ENCODE measurements at places on chromosomes 16 and 17.

GRCh38 chr16:6864671-6865070, 468.0 kb upstream of the RBFOX1 start:
- no peak overlapping the region for H3K27ac ChIP-seq
- no peaks in the 10 kb centered on the region for H3K36me3 ChIP-seq
- DNase-seq, result no peak
- H3K4me1 ChIP-seq, result no peaks in the 10 kb centered on the region
- H3K4me3 ChIP-seq, result no peak overlapping the region

- H3K36me3 ChIP-seq, result no peaks in the 10 kb centered on the region
- H3K4me1 ChIP-seq, result no peaks in the 10 kb centered on the region
Measured at GRCh38 chr16:88296437-88297177, 86.2 kb upstream of the ZNF469 start.

DNA sequence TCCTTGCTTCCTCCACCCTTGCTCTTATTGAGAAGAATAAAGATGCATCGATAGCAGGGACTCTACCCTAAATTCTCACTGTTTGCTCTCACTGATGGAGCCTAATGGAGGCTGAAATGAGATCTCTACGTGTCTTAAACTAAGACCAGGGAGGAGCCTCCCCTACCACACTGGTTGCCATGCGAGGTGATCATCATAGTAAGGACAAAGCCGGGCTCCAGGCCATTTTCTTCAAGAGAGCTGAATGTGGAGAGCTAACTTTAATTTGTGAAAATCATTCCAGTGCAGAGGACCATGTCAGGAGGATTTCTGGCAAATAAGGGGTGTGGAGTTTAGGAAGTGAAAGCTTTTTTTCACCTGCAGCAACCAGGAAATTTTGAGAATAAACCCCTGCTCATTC, 5.6 kb downstream of the CDH11 start:
- no peak for DNase-seq
- H3K27ac ChIP-seq, result no peak overlapping the region
- H3K4me1 ChIP-seq, result no peaks in the 10 kb centered on the region

DNA sequence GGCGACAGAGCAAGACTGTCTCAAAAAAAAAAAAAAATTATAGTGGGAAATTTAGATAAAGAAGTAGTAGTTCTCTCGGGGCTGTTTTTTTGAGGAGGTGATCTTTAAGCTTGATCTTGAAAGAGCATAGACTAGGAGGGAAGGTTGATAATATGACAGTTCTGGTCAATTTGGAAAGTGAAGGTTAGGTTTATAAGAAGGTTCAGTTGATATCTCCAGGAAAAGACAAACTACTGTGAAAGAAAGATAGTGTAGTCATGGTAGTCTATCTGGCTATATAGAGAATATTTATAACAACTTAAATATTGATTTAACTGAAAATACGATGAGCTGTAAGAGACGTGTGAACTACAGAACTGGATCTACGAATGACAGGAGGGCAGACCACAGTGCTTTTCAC, 3.1 kb downstream of the ATF7IP2 start:
- no peak overlapping the region for H3K27ac ChIP-seq
- no peaks in the 10 kb centered on the region for H3K36me3 ChIP-seq
- H3K4me3 ChIP-seq, result no peak overlapping the region
- DNase-seq, result no peak

DNA sequence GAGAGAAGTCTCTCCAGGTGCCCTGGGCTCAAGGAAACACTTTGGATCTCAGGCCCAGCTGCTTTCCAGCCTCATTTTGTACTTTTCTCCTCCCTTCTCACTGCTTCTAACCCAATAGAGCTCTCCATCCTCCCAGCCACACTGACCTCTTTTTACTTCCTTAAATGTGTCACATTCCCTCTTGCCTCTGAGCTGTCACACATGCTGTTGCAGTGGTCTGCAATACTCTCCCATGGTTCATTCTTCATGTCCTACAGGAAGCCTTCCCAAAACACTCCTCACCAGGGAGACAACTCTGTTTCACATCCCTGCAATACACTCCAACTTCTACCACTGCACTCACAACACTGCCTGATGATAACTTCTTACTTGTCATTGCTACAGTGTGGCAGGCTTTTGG, 242.1 kb upstream of the DYNLRB2 start:
- no peak overlapping the region for H3K4me3 ChIP-seq
- no peak overlapping the region for H3K27ac ChIP-seq
- no peaks in the 10 kb centered on the region for H3K4me1 ChIP-seq
- H3K36me3 ChIP-seq, result no peaks in the 10 kb centered on the region
- H3K27me3 ChIP-seq, result no peaks in the 10 kb centered on the region

DNA sequence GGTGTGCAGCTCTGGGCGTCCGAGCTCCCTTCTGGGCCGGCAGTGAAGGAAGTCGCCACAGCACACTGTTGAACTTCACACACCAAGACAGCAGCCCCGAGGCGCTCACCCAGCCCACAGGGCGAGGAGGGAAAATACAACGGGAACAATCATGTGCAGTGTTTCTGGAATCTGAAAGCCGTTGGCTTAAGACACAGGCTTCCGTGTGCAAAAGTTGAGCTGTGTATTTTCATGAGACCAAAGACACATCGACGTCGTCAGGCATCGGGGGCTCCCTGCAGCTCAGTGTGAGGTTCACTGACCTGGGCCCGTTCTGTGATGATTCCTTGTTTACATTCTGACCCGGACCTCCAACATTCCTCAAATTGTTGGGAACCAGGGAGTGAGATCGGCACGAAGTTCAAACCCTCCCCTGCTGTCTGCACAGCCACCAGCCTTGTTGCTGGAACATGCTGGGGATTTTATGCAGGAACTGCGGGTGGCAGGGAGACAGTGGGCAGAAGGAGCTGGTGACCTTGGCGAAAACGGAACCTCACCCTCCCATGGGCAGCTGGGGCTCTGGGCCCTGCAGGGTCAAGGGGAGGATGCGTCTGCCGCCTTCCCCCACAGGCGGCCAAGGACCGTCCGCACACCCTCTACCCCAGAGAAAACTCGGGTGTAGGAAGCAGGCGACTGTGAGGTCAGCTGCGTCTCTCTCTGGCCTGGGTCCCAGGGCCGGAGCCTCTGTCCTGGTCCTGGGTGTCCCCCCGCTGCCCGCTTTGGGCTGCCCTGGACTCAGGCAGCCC, 72.2 kb downstream of the METRNL start:
- H3K4me1 ChIP-seq, result no peaks in the 10 kb centered on the region
- no peak overlapping the region for H3K27ac ChIP-seq
- no peaks in the 10 kb centered on the region for H3K27me3 ChIP-seq
- no peak overlapping the region for H3K4me3 ChIP-seq
- no peaks in the 10 kb centered on the region for H3K36me3 ChIP-seq
- no peak for DNase-seq

DNA sequence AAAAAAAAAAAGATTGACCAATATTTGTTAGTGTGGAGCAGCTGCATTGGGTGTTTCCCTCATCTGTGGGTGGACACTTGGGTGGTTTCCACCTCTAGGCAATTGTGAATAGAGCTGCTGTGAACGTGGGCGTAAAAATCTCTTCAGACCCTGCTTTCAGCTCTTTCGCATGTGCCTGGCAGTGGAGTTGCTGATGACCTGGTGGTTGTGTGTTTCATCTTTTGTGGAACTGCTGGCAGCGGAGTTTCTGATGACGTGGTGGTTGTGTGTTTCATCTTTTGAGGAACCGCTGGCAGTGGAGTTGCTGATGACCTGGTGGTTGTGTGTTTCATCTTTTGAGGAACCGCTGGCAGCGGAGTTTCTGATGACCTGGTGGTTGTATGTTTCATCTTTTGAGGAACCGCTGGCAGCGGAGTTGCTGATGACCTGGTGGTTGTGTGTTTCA, 21.4 kb downstream of the ZC3H18 start:
- peaks cover 39% of the 10 kb centered on the region for H3K36me3 ChIP-seq
- H3K27me3 ChIP-seq, result no peaks in the 10 kb centered on the region
- H3K4me1 ChIP-seq, result peaks cover 42% of the 10 kb centered on the region
- no peak for DNase-seq

- H3K4me3 ChIP-seq, result no peak overlapping the region
- H3K36me3 ChIP-seq, result no peaks in the 10 kb centered on the region
- H3K27ac ChIP-seq, result no peak overlapping the region
- H3K27me3 ChIP-seq, result no peaks in the 10 kb centered on the region
- no peaks in the 10 kb centered on the region for H3K4me1 ChIP-seq
Measured at GRCh38 chr16:5386989-5387388, 289.4 kb upstream of the EEF2KMT start.

GRCh38 chr17:55751720-55752250, 934 bp downstream of the PCTP start:
- DNase-seq, result no peak
- H3K27ac ChIP-seq, result peak overlapping the region; percentile 39
- H3K36me3 ChIP-seq, result no peaks in the 10 kb centered on the region
- peaks cover 13% of the 10 kb centered on the region for H3K4me1 ChIP-seq
- peaks cover 4% of the 10 kb centered on the region for H3K27me3 ChIP-seq

DNA sequence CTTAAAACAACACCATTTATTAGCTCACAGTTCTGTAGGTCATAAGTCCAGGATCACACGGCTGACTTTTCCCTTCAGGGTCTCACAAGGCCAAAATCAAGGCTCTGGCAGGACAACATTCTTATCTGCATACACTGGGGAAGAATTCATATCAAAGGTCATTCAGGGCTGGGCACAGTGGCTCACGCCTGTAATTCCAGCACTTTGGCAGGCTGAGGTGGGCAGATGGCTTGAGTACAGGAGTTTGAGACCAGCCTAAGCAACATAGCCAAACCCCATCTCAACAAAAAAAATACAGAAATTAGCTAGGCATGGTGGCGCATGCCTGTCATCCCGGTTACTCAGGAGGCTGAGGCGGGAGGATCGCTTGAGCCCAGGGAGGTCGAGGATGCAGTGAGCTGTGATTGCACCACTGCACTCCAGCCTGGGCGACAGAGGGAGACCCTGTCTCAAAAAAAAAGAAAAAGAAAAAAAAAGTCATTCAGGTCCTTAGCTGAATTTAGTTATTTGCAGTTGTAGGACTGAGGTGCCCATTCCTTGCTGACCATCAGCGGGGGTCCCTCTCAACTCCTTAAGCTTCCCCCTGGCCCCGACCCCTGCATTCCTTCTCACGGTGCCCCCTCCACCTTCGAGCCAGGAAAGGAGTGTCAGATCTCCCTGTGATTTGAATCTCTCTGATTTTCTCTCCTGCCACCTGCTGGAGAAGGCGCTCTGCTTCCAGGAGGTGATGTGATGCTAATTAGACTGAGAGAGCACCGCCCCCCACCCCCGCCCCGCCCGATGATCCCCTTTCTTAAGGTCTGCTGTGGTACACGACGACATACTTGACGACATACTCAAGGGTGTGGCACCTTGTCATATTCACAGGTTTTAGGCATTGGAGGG, 91.8 kb upstream of the CLEC18A start:
- no peaks in the 10 kb centered on the region for H3K27me3 ChIP-seq
- peaks cover 9% of the 10 kb centered on the region for H3K36me3 ChIP-seq
- no peak overlapping the region for H3K4me3 ChIP-seq
- no peak overlapping the region for H3K27ac ChIP-seq
- no peaks in the 10 kb centered on the region for H3K4me1 ChIP-seq

GRCh38 chr16:84647828-84648594, at the start of gene KLHL36:
Gene KLHL36 (plus strand): TSS chr16:84648511. CDS start chr16:84650868, 2,357 bp downstream.
- H3K27ac ChIP-seq, result peak within 1 kb of the TSS; percentile 62
- peak within 1 kb of the TSS; percentile 75 for H3K4me3 ChIP-seq
- DNase-seq, result peak; percentile 76
- H3K36me3 ChIP-seq, result peaks cover 15% of the 10 kb centered on the region
- H3K27me3 ChIP-seq, result no peaks in the 10 kb centered on the region
- H3K4me1 ChIP-seq, result peaks cover 47% of the 10 kb centered on the region

- H3K27ac ChIP-seq, result peak overlapping the region; percentile 14
- H3K4me1 ChIP-seq, result peaks cover 51% of the 10 kb centered on the region
- H3K4me3 ChIP-seq, result no peak overlapping the region
- no peaks in the 10 kb centered on the region for H3K36me3 ChIP-seq
- no peak for DNase-seq
Measured at GRCh38 chr16:3096362-3096761, 2.7 kb downstream of the ZSCAN10 start.

DNA sequence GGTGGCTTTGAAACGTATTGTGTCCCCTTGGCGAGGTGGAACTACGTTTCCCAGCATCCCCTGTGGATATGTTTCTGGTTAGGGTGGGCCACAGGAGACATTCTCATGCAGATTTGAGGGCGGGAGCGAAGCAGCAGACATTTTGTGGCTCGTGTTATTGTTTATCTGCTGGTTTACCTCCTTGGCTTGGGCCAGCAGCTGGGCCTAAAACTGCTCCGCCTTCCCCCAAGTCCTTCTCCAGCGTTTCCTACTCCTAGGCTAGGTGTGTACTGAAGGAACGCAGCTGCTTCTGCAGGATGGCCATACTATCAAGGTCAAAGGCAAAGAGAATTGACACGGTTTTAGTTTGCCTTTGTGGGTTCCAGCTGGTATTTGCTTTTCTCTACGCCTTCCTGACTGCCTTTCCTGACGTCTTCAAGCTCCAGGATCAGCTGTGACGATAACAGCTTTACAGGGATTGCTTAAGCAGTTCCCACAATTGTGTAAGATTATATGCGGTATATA, 17.2 kb upstream of the WSB1 start:
- H3K4me1 ChIP-seq, result no peaks in the 10 kb centered on the region
- H3K4me3 ChIP-seq, result no peak overlapping the region
- H3K27ac ChIP-seq, result no peak overlapping the region
- H3K36me3 ChIP-seq, result no peaks in the 10 kb centered on the region
- DNase-seq, result no peak
- H3K27me3 ChIP-seq, result no peaks in the 10 kb centered on the region

DNA sequence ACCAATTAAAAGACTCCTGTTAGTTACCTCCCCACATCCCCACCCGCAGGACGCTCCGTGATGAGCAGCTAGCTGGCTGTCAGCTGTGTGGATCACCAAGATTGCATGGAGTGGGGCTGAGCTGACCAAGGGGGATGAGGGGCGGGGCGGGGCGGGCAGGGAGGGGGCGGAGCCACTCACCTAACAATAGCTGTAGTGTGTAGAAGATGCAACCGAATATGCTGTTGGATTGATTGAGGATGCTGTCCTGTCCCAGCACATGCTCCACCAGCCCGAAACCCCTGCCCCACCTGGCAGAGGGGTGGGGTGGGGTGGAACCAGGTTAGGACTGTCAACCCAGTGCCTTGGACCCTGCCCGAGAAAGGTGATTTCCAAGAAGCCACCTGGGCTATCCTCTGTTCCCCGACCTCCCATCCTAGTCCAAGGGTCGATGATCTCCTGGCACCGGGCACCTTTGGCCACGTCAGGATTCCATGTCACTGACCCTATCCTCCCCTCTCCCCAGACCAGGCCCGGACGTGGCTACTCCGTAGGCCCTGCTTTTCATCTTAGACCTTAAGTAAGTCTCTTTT, 1.4 kb downstream of the VKORC1 start:
- H3K4me1 ChIP-seq, result peaks cover 22% of the 10 kb centered on the region
- no peak for DNase-seq
- no peak overlapping the region for H3K27ac ChIP-seq
- H3K4me3 ChIP-seq, result no peak overlapping the region

GRCh38 chr17:46818929-46819859, 702 bp upstream of the WNT3 start:
- H3K27me3 ChIP-seq, result peaks cover 53% of the 10 kb centered on the region
- no peak overlapping the region for H3K27ac ChIP-seq
- DNase-seq, result no peak
- H3K36me3 ChIP-seq, result no peaks in the 10 kb centered on the region
- H3K4me1 ChIP-seq, result peaks cover 28% of the 10 kb centered on the region
- H3K4me3 ChIP-seq, result no peak overlapping the region

Data from CD4-positive, alpha-beta memory T cell (primary cell).